RKO (cell line): ENCODE measurements at places on chromosomes 13 and 19.

DNA sequence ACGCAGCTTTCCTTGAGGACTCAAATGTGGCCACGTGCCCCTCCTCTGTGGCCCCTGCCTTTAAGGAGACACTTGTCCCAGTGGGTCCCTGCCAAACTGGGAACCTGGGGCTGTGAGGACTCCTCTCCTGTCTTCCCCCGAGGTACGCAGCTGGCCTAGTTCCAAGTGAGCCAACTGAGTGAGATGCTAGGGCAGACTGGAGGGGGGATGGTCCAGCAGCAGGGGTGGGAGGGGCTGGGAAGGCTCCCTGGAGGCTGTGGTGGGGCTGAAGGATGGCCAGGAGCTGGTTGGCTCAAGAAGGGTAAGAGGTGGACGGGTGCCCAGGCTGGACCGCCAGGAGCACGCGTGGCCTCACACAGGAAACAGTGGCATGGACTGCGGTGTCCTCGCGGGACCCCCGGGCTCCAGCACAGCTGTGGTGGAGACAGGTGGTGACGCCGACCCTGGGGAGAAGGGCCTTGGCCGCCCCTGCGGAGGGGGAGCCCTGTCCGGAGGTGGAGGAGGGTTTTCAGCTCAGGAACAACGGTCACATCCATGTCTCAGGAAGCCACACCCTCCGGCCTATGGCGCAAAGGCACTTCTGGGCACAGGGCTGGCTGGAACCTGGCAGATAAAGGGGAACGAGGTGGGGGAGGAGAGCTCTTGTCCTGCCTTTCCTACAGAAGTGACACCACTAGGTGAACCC lies 45.8 kb downstream of the MLLT1 start:
- no peak for DNase-seq

GRCh38 chr19:19470579-19470978 lies 44.8 kb downstream of the TSSK6 start:
- DNase-seq = no peak

- no peak for DNase-seq
Observed at GRCh38 chr13:60661521-60661920, 264.5 kb downstream of the TDRD3 start.

DNA sequence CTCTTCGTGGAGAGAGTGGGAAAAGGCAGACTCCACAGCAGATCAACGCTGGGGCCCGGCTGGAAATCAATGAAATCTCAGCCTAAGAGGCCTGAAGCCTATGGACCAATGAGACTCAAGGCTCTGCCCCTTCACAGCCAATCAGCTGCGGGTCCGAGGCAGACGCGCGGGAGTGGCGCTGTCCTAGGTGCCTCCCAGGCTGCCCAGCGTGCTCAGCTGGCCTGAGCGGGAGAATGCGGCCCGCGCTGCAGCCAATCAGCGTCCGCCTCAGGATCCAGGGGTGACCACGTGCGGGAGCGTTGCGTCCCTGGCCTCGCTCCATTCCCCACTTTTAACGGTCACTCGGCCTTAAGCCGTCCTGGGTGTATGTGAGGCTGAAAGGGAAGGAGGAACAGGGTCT lies at the start of gene ZBTB32:
Gene ZBTB32 (plus strand): TSS at position 341 of the 400 bp plus-strand sequence. CDS start 10,069 bp downstream, outside the sequence.
- no peak for DNase-seq

- no peak for DNase-seq
Observed at GRCh38 chr13:51825681-51826254, 19.2 kb downstream of the TMEM272 start.

DNA sequence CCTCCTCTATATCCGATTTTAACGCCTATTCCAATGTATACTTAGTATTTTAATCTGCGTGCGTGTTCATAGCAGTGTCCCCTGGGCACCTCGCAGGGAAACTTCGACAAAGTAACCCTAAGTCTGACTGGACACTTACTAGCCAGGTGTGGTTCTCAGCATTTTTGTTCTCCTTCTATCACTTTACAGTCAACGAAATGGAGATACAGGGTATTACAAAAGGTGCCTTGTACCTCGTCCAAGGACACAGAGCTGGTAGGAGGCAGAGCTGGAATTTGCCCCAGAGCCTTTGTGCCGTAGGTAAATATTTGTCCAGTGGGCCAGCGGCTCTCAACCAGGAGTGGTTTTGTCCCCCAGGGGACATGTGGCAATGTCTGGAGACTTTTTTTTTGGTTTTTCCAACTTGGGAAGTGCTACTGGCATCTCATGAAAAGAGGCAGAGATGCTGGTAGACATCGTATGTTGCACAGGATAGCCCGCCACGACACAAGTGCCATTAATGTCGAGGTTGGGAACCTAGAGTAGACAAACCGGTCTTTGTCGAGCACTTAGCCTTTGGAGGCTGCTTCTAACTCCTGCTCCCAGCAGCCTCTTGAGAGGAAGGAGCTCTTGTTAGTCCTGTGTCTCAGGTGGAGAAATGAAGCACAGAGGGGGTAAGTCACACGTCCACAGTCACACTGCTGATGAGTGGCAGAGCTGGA lies 1.1 kb downstream of the ZNF444 start:
- no peak for DNase-seq

- no peak for DNase-seq
Observed at GRCh38 chr13:99528547-99528946, 27.3 kb downstream of the TM9SF2 start.

- no peak for DNase-seq
Observed at GRCh38 chr19:49746206-49746958, 16.7 kb downstream of the TSKS start.

- no peak for DNase-seq
Observed at GRCh38 chr19:47381653-47382279, 32.7 kb downstream of the DHX34 start.

DNA sequence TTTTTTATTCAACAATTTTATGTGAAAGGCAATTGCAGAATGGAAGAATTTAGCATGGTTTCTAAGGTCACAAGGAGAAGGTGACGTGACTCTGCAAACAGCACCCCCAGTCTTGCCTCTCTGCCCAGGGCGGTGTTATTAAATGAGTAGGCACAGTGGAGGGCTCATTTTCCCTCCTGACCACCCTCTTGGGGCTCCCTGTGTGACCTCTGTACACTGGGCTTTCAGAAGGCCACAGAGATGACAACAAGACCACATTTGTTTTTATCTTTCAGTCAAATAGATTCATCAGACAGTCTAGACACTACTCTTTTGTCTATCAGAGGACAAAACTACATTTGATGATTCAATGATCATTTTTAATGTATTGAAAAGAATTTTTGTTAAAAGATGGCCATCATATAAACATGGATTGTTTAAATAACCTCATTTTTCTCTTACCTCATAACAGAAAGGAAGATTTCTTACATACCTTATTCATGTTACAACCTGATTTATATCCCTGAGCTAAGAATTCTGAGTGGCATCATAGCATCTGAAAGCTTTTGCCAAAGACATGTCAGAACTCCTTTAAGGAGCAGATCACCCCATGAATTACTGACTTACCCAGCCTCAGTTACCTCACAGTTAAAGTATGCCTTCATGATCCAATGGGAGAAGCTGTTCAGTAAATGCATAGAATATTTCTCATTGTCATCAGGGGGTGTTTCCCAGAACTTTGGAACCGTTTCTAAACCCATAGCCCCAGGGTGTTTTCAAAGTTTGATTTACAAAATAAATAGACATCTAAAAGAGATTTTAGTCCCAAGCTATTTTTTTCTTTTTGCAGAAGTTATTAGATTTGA lies 184.0 kb upstream of the RFC3 start:
- DNase-seq = no peak

DNA sequence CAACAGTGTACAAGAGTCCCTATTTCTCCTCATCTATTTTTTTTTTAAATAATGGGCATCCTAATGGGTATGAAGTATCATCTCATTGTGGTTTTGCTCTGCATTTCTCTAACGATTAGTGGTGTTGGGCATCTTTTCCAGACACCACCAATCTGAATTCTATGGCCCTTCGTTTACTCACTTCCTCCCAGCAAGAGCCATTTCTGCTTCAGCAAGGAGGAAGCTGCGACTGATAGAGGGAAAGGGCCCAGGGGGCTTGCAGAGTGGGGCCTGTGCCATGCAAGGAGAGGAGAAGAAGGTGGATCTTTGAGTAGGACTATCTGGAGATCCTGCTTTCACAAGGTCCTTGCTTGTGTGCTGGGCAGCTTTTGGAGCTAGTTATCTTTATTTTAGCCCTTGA lies 58.0 kb downstream of the USPL1 start:
- DNase-seq = no peak

- DNase-seq = no peak
Observed at GRCh38 chr13:97283888-97284287, 61.8 kb downstream of the MBNL2 start.

DNA sequence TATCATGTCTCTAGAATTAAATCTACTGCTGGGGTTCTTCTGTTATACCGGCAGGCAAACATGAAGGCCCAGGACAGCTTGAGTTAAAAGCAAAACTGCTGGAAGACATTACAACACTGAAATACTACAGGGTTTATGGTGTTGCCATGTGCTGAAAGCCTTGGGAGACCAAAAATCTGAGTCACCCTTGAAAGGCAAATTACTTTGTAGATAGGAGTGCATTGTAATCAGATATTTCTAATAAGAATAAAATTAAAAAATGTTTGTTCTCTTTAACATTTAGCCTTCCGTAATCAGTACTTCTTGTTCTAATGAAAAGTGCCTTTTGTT lies 181.3 kb downstream of the PCDH9 start:
- no peak for DNase-seq

DNA sequence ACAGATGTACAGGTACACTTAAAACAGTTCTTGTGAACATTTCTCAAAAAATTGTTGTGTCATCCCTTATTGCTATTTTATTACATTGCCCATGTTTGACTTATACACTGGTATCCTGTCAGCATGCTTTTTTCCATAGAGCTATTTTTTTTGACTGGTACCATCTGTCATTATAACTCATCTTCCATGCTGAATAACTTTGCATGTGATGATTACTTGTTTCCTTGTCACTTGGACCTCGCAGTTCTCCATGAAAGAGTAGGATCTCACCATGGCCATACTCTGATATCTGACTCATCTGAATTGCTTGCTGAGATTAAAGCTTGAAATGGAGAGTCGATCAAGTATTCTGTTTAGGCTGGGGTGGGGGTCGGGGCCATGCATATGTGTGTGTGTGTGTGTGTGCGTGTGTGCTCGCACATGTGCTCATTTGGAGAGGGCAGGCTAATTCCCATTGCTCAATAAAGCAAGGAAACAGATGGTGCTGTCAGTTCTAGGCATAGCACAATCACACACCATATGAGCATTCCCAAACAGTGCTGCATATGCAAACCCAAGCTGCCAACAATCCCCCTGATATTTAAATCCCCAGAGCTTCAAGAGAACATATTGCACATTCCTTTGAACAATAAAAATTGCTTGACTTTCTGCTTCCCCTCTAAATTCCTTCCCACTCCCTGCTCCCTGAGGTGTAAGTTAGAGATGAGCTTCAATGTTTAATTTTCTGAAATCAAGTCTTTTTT lies 62.9 kb downstream of the NHLRC3 start:
- no peak for DNase-seq

DNA sequence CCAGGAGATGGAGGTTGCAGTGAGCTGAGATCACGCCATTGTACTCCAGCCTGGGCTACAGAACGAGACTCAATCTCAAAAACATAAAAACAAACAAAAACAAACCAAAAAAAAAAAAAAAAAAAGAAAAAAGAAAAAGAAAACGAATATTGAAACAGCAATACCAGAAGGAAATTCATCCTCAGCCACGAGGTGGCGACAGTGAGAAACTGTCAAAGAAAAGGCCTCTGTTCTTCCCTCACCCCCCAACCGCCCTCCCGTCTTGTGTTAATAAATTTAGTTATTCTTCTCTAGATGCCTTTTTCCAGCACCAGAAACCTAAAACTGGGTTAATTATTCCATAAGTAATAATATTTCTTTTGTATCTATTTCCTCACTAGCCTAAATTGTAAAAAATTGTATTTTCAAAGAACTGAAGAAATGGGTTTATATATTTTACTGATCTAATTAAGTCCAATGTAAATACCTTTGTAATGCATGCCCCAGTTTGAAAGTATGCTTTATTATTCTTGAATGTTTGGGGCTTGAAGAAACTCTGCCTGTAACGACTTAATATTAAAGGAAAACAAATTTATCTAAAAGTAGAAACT lies 38.6 kb downstream of the LIG4 start:
- peak; percentile 46 for DNase-seq

DNA sequence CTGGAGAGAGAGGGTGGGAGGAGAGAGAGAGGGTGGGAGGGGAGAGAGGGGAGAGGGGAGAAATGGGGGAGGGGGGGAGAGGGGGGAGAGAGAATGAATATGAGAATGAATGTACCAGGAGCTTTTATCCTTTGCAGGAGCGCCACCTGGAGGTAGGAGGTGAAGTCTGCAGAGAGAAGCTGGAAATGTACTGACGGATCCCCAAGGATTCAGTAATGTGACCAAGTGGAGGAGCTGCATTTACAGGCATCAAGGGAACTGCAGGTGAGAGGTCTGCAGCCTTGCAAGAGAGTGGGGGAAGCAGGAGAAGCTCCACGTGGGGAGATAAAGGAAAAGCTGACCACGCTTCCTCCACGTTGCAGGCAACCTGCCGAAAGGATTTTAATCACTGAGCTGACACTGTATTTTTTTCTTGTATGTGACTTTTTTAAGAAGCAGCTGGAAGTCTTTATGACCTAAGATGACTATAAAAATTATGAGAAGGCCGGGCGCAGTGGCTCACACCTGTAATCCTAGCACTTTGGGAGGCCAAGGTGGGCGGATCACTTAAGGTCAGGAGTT lies 33.7 kb downstream of the VSTM1 start:
- DNase-seq = peak; percentile 80

- DNase-seq = no peak
Observed at GRCh38 chr19:49976496-49976895, 15.5 kb upstream of the SIGLEC11 start.

DNA sequence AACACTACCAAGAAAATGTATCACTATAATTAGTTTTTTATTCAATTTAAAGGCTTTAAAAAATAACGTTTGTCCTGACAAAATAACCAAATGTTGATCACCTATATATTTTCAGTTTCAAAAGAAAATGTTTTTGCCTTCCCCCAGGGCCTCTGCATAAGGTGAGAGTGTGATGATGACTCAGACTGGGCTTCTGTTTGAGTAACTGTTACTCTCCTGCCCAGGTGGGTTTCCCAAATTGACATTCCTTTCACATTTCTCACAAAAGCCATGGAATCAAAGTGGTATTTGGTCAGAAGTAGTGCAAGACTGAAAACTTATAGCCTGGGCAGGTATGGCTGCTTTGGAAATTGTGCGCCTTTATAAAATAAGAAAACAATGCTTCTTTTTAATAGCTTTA lies 180.6 kb downstream of the COG6 start:
- no peak for DNase-seq

- no peak for DNase-seq
Observed at GRCh38 chr13:23966221-23966690, 69.0 kb upstream of the C1QTNF9B start.

DNA sequence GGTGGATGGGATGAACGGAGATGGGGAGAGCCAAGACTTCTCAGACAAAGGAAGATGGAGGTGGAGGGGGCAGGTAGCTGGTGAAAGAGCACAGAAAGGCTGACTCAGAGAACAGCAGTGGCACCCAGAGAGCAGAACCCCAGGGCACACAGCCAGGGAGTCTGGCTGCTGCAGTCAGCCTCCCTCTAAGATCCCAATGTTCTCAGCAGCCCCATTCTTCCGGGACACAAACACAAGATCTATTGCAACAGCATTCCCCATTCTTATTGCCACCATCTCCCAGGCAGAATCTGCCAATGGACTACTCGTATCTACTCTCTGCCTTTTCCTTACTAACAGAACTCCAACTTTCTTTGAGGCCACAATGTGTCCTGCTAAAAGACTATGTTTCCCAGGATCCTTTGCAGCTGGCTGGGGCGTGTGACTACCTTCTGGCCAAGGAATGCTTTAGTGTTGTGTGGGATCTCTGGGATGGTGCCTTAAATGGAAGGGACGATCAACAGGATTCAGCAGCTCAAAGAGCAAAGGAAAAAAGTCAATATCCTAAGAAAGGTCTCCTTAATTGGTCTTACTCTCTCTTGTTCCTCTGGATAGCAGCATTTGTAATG lies 7.5 kb downstream of the THAP8 start:
- DNase-seq = no peak
